ENCODE measurements at places on chromosomes 11 and 22. TPM values are rescaled to one million over a fixed set of nuclear protein-coding genes. Genes with fewer than 3 reads are reported as not detected.

The CCDC87 gene
- 0.91 TPM for total RNA-seq

The NLRP14 gene
- not detected for total RNA-seq

The SPINDOC gene
- 53.8 TPM for total RNA-seq

The MRGPRF gene
- 0.15 TPM for total RNA-seq

The SLC22A12 gene
- total RNA-seq: not detected

DNA sequence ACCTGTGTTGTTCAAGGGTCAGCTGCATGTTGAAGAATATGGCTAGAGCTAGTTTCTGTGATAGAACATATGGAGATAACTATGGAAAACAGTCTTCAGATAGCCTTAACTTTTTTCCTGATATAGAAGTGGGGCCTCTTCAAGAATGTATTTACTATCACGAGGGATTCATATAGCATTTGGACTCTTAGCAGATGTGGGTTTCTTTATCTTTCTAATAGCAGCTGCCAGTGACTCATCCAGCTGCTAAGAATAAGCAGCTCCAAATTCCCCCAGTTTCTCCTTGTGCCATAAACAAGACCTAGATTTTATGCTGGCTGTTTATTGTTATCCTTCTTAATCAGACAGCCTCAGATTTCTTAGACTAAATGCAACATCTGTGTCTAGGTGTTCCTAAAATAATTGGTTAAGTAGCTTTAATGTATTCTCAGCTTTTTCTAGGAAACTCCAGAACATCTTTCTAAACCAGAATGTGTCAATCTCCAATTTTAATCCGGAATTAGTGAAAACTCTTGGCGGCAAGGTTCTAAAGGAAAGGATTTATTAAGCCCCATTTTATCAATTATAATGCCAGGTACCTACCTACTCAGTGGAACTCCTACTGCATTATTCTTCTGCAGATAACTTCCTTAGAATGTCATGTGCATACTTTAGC is 119.8 kb downstream of the CSTPP1 start:
- DNase-seq: no peak
- H3K27ac ChIP-seq: no peak overlapping the region
- peaks cover 5% of the 10 kb centered on the region for H3K36me3 ChIP-seq
- no peaks in the 10 kb centered on the region for H3K4me1 ChIP-seq

- peaks cover 43% of the 10 kb centered on the region for H3K4me1 ChIP-seq
- peak overlapping the region; percentile 16 for H3K4me3 ChIP-seq
- peaks cover 43% of the 10 kb centered on the region for H3K36me3 ChIP-seq
- H3K27me3 ChIP-seq: no peaks in the 10 kb centered on the region
Measured at GRCh38 chr22:36467042-36467810, 14.2 kb downstream of the TXN2 start.

- no peak for DNase-seq
- H3K4me1 ChIP-seq: no peaks in the 10 kb centered on the region
- H3K27ac ChIP-seq: no peak overlapping the region
- H3K27me3 ChIP-seq: no peaks in the 10 kb centered on the region
- H3K4me3 ChIP-seq: no peak overlapping the region
- no peaks in the 10 kb centered on the region for H3K36me3 ChIP-seq
Measured at GRCh38 chr11:108601150-108601549, 7.6 kb upstream of the EXPH5 start.

DNA sequence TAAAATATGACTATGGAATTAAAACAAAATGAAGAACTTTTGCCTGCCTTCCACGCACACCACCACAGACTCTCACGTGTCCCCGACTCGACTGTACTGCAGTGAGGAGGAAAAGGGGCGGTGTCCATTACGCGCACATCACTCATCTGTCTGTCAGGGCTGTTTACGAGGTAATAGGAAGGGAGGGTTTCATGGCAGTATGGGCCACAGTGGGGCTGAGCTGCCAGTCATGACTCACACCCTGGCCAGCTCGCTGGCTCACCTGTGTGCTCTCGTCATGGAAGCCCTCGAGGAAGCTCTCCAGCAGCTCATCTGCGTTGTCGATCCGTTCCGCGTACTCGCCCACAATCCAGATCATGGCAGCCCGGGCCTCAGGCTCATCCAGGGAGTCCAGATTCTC is 33.5 kb upstream of the RASL10A start:
- H3K4me1 ChIP-seq: no peaks in the 10 kb centered on the region
- H3K27me3 ChIP-seq: no peaks in the 10 kb centered on the region
- no peak overlapping the region for H3K4me3 ChIP-seq
- no peak overlapping the region for H3K27ac ChIP-seq
- H3K36me3 ChIP-seq: peaks cover 31% of the 10 kb centered on the region
- DNase-seq: no peak

- H3K27ac ChIP-seq: no peak overlapping the region
- no peak overlapping the region for H3K4me3 ChIP-seq
- no peaks in the 10 kb centered on the region for H3K36me3 ChIP-seq
- DNase-seq: no peak
- no peaks in the 10 kb centered on the region for H3K27me3 ChIP-seq
Measured at GRCh38 chr11:19080579-19080993, 20.1 kb upstream of the MRGPRX2 start.

DNA sequence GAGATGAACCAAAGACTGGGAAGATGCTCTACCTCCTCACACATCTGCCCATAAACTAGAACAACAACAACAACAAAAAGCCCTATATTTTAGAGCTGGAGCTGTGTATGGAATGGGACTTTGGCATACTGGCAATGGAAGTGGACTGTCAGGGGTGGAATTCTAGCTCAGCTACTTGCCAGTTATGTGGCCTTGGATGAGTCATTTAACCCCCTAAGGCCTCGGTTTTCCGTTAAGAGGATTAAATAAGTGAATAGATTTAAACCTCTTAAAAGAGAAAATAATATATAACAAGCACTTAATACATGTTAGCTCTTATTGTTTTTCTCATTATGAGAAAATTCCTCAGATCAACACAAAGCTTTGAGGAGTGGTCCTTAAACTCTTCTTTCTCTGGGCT is 195.0 kb downstream of the KIF18A start:
- no peaks in the 10 kb centered on the region for H3K36me3 ChIP-seq
- peaks cover 33% of the 10 kb centered on the region for H3K27me3 ChIP-seq
- DNase-seq: no peak
- H3K27ac ChIP-seq: no peak overlapping the region
- H3K4me3 ChIP-seq: no peak overlapping the region

DNA sequence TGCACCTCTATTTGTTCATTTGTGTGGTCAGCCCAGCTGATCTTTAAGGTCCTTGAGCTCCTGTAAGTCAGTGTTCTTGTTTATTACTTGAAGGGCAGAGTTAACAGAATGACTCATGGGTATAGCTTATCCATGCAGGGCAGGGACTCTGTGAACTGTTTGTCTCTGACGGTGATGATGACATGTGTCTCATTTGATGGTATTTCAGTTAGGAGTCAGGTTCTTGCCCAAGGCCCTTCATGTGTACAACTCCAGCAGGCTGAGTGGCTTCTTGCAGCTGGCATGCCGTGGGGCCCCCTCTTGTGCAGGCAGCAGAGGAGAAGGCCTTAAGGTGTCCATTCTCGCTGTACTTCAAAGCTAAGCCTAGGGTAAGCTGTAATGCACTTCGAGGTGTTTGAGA is 165.1 kb downstream of the DBX1 start:
- peak overlapping the region; percentile 60 for H3K27ac ChIP-seq
- peaks cover 31% of the 10 kb centered on the region for H3K4me1 ChIP-seq
- H3K4me3 ChIP-seq: no peak overlapping the region
- no peaks in the 10 kb centered on the region for H3K27me3 ChIP-seq

DNA sequence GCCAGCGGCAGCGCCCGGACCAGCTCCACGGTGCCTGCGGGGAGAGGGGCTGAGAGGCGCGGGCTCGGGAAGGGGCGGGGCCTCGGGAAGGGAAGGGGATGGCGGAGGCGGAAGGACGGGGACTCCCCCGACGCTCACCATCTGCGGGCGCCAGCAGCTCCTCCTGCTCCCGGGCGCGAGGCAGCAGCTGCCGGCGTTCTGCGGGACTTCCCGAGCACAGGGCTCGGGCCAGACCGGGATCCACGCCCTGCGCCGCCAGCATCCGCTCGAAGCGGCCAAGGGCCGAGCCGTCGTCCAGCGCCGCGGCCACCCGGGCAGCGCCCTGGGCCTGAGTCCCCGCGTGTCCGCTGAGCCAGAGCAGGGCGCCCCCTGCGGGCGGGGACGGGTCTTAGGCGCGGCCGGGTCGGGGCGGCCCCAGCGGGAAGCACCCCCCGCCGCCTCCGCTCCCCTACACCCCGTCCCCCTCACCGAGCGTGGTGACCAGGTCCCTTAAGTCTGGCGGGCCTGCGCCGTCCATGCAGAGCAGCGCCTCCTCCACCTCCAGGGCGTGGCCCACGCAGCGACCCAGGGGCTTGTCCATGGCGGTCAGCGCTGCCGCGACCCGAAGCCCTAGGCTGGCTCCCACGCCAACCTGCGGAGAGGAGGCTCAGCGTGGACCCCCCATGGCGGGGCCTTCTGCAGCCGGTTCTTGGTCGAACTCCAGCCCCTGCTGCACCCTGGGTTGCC is 873 bp upstream of the SCO2 start:
- peak overlapping the region; percentile 92 for H3K27ac ChIP-seq
- no peaks in the 10 kb centered on the region for H3K27me3 ChIP-seq
- peaks cover 94% of the 10 kb centered on the region for H3K36me3 ChIP-seq
- peak; percentile 88 for DNase-seq
- H3K4me1 ChIP-seq: peaks cover 20% of the 10 kb centered on the region
- peak overlapping the region; percentile 85 for H3K4me3 ChIP-seq

DNA sequence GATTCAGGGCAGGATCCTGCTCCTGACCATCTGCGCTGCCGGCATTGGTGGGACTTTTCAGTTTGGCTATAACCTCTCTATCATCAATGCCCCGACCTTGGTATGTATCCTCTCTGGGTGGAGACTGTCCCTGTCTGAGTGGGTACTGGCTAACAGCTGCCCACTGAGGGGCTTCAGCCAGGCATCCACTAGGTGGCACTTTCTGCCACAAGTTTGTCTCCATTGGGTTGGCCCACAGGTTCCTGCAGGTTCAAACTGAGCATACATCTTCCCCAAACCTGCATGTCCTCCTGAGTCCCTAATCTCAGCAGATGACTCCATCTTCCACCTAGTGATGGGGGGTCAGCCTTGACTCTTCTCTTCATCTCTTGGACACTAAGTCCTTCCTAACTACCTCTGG is 4.4 kb downstream of the SLC2A11 start:
- peaks cover 12% of the 10 kb centered on the region for H3K4me1 ChIP-seq
- no peaks in the 10 kb centered on the region for H3K27me3 ChIP-seq
- H3K36me3 ChIP-seq: peaks cover 25% of the 10 kb centered on the region

- no peak overlapping the region for H3K4me3 ChIP-seq
- no peak overlapping the region for H3K27ac ChIP-seq
- peaks cover 74% of the 10 kb centered on the region for H3K27me3 ChIP-seq
- DNase-seq: no peak
- no peaks in the 10 kb centered on the region for H3K4me1 ChIP-seq
- no peaks in the 10 kb centered on the region for H3K36me3 ChIP-seq
Measured at GRCh38 chr11:120869097-120869496, 154.8 kb upstream of the TBCEL start.

DNA sequence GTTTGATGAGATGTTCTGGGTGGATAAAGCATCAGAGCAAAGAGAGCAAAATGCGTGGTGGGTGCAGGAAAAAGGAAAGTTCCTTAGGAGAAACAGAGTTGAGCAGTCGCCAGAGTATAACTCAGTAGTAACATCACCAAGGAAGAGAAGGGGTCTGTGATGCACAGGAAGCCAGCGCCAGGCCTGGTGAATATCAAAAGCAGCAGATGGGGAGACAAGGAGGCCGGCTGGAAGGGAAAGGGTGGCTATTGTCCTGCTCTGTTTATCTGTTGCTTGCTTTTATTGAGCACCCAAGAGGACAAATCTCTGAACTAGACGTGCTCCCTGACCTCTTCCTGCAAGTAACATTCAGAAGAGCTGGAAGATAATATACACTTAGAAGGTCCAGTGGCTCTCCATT is 52.7 kb upstream of the GRAMD1B start:
- no peak for DNase-seq
- H3K27me3 ChIP-seq: peaks cover 81% of the 10 kb centered on the region
- H3K4me1 ChIP-seq: no peaks in the 10 kb centered on the region
- H3K36me3 ChIP-seq: no peaks in the 10 kb centered on the region
- H3K4me3 ChIP-seq: no peak overlapping the region

DNA sequence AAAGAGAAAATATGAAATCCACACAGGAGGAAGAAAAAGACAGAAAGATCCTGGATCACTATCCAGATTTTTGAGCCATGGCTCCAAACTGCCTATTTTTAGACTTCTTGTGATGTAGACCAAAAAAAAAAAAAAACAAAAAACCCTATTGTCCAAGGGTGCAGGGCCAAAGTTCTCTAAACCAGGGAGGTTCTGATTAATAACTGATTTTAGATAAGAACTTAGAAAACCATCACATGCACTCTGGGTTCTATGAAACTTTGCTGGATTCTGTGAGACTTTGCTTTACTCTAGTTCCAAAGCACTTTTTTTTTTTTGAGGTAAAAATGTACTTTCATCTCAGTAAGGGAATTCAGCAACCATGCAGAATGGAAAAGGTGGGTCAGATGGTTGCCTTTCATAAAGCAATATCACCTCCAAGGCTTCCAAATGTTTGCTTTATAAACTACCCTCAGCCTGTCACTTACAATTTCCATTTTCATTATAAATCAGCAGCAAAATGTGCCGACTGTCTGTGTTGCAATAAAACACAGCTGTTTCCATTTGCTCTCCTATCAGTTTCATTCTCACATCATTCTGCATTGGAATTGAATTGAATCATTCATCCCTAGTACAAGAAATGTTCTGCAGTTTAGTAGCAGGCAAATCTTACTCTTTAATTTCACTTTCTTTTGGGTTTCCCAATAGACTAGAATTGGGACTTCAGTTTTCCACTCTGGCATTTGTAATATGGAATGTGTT is 1584.3 kb upstream of the RAG2 start:
- H3K4me1 ChIP-seq: peaks cover 21% of the 10 kb centered on the region
- no peaks in the 10 kb centered on the region for H3K27me3 ChIP-seq
- no peaks in the 10 kb centered on the region for H3K36me3 ChIP-seq
- no peak overlapping the region for H3K27ac ChIP-seq
- DNase-seq: no peak

- H3K4me1 ChIP-seq: no peaks in the 10 kb centered on the region
- H3K27me3 ChIP-seq: no peaks in the 10 kb centered on the region
- no peaks in the 10 kb centered on the region for H3K36me3 ChIP-seq
- H3K4me3 ChIP-seq: no peak overlapping the region
- no peak for DNase-seq
Measured at GRCh38 chr11:98587884-98588283, 432.9 kb upstream of the CNTN5 start.

- DNase-seq: peak; percentile 45
- H3K4me3 ChIP-seq: no peak overlapping the region
- peaks cover 9% of the 10 kb centered on the region for H3K4me1 ChIP-seq
- no peaks in the 10 kb centered on the region for H3K27me3 ChIP-seq
- no peaks in the 10 kb centered on the region for H3K36me3 ChIP-seq
Measured at GRCh38 chr11:117970400-117971024, 15.7 kb upstream of the IL10RA start.

- no peaks in the 10 kb centered on the region for H3K36me3 ChIP-seq
- no peak for DNase-seq
- H3K27me3 ChIP-seq: peaks cover 61% of the 10 kb centered on the region
- peaks cover 13% of the 10 kb centered on the region for H3K4me1 ChIP-seq
- H3K27ac ChIP-seq: no peak overlapping the region
Measured at GRCh38 chr22:39967103-39967829, 7.1 kb downstream of the TMA7B start.

GRCh38 chr22:45320357-45320976 is 10.7 kb downstream of the FAM118A start:
- peaks cover 14% of the 10 kb centered on the region for H3K36me3 ChIP-seq
- DNase-seq: no peak
- H3K27me3 ChIP-seq: no peaks in the 10 kb centered on the region
